ENCODE measurements at places on chromosomes 16 and 17.

DNA sequence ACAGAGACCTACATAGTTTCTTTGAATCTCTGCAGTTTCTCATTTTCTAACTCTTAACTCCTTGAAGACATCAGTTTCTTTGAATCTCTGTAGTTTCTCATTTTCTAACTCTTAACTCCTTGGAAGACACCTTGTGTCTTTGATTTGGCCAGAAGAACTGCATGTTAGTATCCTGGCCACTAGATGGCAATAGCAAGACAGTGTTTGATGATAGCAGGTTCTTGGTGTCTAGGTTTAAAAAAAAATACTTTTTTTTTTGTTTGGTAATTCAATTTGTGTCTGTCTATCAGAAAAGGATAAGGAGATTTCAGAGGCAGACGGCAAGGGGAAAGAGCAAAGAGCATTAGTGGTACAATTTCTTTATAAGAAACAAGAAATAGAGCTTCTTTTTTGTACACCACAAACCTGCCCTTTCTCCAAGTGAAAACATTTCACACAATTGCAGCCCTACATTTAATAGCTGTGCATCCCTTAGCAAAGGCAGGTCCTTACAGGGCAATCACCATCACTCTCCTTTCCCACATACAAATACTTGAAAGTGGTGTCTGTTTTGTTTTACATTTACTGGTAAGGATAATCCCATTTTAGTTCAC, 1324.9 kb upstream of the CDH8 start:
- DNase-seq: peak; percentile 19

- DNase-seq: no peak
Measured at GRCh38 chr17:72691586-72691985, 400.9 kb downstream of the SLC39A11 start.

GRCh38 chr16:695355-696089, 5.3 kb upstream of the WDR24 start:
- no peak for DNase-seq

GRCh38 chr17:4945176-4945943, 3.0 kb downstream of the PFN1 start:
- DNase-seq: no peak

DNA sequence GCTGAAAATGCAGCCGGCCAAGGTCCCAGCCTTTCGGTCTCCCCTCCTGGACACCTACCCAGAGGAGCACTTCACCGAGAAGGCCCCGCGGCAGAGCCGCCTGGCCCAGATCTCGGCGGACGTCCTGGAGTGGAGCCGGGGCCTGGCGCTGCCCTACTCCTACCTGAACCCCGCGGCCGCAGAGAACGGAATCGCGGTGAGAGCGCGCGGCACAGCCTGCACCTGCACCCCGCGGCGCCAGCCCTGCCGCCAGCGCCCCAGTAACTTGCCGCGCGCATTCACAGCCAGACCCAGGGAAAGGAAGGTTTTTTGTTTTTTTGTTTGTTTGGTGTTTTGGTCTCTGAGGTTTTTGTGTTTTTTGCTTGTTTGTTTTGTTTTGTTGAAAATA, 15.2 kb downstream of the ALOX12B start:
- DNase-seq: no peak

DNA sequence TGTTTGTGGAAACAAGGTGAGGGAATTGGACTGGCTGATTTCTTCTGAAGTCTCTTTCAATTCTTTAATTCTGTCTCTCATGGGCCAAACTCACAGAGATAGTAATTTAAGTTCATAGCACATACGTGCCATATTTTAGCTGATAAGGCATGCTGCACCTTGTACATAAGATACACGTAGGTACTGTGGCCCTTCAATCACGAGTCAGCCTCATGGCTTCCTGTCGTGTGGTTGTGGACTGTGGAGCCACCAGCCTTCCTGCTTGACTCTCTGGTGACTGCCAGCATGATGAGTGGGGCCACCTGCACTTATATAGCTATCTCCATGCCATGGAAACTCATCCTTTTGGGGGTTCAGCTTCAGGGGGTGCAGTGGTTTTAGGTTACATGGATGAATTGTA, 25.1 kb downstream of the KSR1 start:
- no peak for DNase-seq

- DNase-seq: no peak
Measured at GRCh38 chr17:33163533-33164168, 129.4 kb downstream of the ASIC2 start.

GRCh38 chr17:46733837-46734475, 84.5 kb downstream of the WNT3 start:
- DNase-seq: no peak

DNA sequence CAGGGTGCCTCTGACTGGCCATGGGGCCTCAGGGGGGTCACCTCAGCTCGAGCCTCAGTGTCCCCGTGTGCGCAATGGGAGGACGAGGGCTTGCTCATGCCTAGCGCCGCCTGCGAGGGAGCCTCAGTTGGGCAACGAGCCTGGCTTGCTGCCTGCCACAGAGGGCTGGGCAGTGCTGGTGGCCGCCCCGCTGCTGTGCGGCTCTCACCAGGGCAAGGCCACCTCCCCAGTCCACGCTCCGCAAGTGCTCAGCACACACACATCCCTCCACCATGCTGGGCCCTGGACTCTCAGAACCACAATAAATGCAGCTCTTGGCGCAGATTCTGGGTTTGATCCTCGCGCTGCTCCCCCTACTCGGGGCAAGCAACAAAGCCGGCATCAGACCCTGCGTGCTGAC, 76.2 kb downstream of the ENGASE start:
- DNase-seq: no peak

DNA sequence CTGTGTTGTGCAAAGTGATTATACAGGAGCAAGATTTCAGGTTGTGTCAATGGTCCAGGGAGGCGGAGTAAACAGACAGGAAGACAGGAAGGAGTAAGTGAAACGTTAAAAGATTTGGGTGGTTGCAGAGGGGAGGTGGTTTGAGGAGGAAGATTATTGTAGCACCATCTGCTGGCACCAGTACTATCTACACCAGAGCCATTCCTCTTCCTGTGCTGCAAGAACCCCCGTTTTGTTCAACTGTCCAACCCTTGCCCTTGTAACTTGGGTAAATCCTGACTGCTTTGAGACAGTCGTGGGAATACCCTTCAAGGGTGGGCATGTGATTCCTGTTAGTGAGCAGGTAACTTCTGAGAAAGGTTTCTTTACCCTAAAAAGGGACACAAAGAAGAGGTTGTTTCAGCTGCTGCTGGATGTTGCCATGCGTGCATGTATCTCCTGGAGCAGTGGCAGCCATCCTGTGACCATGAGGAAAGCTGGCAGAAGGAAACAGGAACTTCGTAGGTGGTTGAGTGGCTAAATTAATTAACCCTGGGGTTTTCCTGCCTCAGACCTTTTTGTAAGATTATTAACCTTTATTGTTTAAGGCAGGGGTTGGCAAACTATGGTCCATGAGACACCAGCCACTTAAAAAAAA, 124.1 kb downstream of the PRKCA start:
- DNase-seq: no peak

DNA sequence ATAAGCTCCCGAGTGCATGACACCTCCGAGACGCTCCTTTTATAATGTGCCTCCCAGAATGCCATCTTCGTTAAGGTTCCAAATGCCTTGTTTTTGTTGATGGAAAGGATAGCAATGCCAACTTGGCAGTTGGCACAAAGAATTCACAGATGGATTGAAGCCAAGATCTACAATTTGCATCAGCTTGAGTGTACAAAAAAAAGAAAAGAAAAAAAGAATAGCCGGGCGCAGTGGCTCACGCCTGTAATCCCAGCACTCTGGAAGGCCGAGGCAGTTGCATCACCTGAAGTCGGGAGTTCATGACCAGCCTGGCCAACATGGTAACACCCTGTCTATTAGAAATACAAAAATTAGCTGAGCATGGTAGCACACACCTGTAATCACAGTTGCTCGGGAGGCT, 7.6 kb downstream of the TBC1D16 start:
- DNase-seq: no peak

GRCh38 chr17:38910325-38910724, 15.1 kb upstream of the LASP1NB start:
- DNase-seq: no peak

GRCh38 chr16:84874004-84874435, 54.2 kb downstream of the CRISPLD2 start:
- no peak for DNase-seq

- DNase-seq: no peak
Measured at GRCh38 chr16:12059216-12059769, 82.8 kb downstream of the SNX29 start.

- no peak for DNase-seq
Measured at GRCh38 chr17:68700421-68700820, 99.3 kb upstream of the FAM20A start.

GRCh38 chr17:67027031-67027628, 17.2 kb upstream of the CACNG1 start:
- DNase-seq: no peak

DNA sequence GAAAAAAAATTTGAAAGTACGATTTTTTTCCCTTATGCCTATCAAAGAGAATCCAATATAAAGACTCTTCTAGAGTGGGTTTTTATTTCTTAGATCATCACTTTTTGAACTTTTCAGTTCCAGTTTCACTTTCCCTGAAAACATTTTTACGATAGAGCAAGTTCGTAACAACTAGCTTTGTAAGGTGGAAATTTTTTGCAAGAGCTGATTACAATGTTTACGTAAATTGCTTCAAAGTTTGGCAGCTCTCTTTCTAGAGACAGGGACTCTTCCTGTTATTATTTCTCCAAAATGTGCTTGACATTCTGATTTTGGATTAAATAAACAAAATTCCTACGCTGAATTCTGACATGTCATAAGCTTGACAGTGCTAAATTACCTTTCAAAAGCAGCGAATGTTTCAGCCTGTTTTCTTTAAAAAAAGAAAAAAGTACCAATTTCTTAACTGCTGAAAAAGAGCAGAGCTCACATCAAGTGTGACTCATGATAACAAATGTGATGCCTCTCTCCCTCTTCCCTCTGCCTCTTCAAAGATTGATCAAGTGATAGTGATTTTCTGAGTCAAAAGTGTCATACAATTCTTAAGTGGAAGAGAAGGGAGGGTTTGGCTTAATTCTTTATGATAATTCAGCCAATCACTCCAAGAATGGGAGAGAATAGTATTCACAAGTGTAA, 175.2 kb downstream of the KCNJ2 start:
- no peak for DNase-seq

DNA sequence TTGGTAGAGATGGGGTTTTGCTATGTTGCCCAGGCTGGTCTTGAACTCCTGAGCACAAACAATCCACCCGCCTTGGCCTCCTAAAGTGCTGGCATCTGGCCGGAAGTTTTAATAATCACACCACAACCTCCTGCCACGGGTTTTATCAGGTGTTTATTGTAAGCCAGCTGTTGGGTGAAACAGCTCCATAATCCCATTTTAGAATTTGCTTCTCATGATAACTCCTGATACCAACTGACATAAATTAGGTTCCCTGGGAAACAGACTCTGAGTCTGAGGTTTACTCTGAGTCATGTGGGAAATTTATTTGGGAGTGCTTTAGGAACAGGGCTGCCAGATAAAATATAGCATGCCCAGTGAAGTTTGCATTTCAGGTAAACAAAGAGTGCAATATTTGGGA, 122.6 kb upstream of the MED13 start:
- DNase-seq: no peak

- no peak for DNase-seq
Measured at GRCh38 chr17:67377488-67378453, 690 bp downstream of the PITPNC1 start.

DNA sequence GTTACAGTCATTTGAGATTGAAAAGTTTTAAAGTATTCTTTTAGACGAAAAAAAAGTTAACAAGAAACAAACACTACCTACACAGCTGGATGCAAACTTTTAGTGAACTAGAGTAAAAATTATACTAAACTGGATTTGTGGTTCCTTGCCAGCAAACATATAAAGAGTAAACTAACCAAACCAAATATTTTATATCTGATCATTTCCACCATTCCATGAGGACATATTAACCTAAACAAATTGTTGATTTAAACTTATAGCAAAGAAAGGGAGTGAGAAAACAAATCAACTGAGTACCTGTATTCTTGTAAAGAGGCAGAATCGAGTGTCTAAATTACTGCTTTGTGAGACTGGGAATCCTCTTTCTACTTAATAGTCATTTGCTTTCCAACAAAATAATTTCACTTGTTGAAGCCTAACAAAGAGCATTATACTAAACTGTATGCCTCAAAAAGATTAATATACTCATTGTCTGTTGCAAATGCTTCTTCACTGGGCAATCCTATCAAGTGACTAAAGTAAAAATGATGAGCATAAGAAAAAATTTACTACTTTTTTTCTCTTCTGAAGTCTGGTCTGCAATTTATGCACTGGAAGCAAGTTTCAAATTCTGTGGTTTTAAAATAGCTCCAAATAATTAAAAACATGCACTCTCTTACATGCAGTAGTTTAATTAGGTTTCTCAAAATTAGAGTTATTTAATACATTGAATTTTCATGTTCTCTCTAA, 37.5 kb downstream of the AKAP10 start:
- peak; percentile 15 for DNase-seq

DNA sequence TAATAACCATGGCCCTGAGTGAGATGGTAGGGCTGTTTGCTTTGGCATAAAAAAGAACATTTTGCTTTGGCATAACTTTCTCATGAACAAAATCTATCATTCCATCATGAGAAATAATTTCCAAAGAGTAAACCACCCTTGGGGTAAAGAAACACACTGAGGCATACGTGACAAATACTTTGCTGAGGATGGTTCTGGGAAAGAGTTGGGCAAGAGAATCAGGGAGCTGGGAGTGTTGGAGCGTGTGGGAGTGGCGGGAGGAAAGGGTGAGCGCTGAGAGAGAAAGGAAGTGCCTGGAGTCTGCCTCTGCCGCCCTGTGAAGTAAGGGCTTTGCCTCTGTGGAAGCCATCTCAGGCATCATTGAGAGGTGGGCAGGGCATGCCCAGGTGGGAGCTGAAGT, 60.2 kb upstream of the ARHGAP44 start:
- no peak for DNase-seq

- no peak for DNase-seq
Measured at GRCh38 chr16:29662729-29663015, 375 bp upstream of the SPN start.

GRCh38 chr16:13835387-13835786, 84.6 kb upstream of the ERCC4 start:
- DNase-seq: no peak

DNA sequence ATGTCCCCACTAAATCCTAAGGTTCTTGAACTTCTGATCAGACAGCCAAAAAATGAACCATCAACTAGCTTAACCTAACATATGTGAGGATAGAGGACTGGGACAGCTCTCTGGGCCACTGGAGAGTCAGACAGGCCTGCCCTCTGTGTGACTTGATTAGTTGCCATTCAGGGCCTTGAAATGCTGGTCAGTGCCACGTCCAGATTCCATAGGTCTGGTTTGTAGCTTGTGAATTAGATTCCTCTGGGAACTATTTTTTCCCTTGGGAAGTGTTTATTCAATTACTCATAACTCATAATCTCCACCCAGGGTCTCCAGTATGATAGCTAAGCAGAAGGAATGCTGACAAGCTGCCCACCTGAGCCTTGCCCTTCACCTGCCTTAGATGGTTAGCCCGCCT, 48.2 kb downstream of the IGF2BP1 start:
- no peak for DNase-seq

Data from fibroblast of skin of left biceps (primary cell).